ENCODE measurements at places on chromosomes 12 and 14. TPM values are rescaled to one million over a fixed set of nuclear protein-coding genes. Genes with fewer than 3 reads are reported as not detected.

RND1 gene
- 10.4 TPM for total RNA-seq

DNA sequence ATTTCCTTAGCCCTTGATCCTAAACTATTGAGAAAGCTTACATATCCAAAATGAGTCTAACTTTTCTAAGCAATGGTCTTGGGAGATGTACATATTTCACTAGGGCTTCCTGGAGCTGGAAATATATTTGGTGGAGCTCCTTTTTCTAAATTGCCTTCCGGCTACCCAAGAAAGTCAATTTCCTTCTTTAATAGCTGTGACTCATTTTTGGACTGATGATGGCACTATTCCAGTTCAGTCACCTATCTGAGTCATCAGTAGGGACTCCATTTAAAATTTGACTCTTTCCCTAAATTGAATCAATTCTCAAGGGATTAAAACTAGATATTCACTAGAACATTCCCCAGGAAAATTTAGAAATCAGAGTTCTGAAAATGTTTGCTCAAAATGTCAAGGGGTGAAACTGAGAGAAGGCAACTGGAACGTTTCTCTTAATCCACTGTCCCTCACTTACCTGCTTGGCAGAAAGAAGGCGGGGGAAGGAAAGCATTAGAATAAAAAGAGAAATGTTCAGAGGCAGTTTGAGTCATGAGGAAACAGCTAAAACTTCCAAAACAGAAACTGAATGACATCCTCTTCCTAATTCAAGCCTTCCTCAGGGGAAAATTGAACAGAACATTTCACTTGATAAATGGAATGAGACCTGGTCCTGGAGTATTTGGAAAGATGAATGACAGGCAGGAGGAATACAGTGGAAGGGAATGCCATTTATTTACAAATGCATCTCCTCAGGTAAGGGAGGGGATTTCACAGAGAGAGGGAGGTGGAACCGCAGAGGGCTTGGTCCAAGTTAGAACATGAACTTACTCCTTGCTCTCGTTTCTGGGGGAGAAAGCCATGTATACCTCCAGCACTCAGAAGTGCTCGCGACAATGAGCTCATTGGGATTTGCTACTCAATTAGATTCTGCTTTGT, 91.2 kb downstream of the RGS6 start:
- peak; percentile 15 for DNase-seq

DNA sequence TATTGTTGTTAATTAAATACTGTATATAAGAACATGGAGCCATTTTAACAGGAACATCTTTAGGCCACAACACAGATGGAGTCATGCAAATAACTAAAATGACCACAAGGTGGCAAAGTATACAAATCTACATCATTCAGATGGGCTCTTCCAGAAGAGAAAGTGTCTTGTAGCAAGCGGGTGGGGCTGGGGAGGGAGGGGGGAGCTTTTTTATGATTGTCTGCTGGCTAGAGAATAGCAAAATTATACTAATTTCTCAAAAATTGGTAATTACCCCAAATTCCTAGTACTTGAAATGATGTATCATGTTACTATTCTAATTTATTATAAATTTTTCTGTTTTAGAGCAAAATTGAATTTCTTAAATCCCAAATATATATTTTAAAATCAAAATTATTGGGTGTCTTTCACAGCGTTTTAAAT, 378.7 kb downstream of the PRKD1 start:
- DNase-seq: peak; percentile 76

GRCh38 chr14:30115756-30116155, 188.1 kb upstream of the PRKD1 start:
- DNase-seq: peak; percentile 63

GRCh38 chr12:66351301-66351700, 49.0 kb downstream of the HELB start:
- no peak for DNase-seq

DNA sequence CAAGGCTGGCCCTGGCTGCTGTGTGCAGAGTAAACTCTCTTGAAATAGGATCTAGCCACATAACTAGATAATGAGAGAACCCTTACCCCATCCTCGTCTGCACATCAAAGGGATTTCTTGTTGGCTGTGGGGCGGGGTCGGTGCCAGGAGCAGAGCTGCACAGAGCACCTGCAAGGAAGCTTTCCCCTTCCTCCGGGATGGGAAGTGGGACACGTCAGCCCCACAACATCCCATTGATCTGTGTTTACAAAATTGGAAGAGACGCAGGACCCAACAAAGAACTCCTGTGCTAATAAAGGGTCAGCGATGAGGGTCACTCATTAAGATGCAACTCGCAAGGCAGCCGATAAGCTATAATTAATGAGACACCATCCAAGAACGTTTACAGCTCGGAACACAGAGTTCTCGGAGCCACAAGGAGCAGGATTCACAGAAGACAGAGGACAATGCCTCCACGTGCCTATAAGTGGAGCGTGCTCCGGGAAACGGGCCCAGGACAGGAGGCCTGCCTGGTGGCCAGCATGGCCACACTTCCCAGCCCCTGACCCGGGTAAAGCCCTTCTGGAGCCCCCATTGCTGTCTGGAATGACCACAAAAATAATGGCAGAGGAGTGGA, 171.5 kb downstream of the SLC15A4 start:
- DNase-seq: no peak

ACOT6 gene
- total RNA-seq: not detected

HOXC12 gene
- total RNA-seq: not detected

ZDHHC22 gene
- 29.3 TPM for total RNA-seq

- no peak for DNase-seq
These were observed 4.6 kb downstream of the BEGAIN start for GRCh38 chr14:100582496-100583165.

GRCh38 chr12:62351326-62351725, 91.1 kb downstream of the USP15 start:
- DNase-seq: no peak

DNA sequence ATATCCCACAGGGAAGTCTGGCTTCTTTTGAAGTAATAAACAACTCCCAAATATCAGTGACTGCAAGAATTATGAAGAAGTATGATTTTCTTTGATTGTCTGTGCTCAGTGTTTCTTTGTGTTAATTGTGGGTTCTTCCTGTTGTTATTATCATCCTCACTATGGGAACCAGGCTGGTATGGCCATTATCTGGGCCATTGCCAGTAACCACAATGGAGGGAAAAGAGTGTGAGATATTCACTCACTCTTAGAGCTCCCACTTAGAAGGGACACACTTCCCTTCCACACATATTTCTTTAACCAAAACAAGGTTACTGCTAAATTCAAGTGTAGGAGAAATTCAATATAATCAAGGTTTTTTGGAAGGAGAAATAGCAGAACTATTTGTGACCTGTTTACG, 503.7 kb downstream of the SLC6A15 start:
- no peak for DNase-seq

DNA sequence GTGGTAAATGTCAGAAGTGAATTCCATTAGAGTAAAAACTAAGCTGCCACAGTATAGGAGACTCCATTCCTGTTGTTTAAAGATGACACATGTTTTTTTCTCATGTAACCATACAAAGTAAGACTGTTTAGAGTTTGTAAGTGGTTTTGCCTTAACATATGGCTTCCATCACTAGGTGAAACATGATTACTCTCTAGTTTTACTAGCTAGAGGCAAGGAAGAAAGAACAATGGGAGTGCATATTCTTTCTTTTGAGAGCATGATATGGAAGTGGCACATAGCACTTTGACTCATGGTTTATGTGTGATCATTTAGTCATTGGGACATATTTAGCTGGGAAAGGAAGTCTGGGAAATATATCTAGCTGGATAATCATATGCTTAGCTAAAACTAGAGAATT, 7.7 kb downstream of the ATF7IP start:
- no peak for DNase-seq

- peak; percentile 40 for DNase-seq
These were observed 62.2 kb upstream of the LMO3 start for GRCh38 chr12:16668198-16668597.

PRKAB1 gene
- total RNA-seq: 31.0 TPM

BICDL1 gene
- total RNA-seq: 30.3 TPM

DNA sequence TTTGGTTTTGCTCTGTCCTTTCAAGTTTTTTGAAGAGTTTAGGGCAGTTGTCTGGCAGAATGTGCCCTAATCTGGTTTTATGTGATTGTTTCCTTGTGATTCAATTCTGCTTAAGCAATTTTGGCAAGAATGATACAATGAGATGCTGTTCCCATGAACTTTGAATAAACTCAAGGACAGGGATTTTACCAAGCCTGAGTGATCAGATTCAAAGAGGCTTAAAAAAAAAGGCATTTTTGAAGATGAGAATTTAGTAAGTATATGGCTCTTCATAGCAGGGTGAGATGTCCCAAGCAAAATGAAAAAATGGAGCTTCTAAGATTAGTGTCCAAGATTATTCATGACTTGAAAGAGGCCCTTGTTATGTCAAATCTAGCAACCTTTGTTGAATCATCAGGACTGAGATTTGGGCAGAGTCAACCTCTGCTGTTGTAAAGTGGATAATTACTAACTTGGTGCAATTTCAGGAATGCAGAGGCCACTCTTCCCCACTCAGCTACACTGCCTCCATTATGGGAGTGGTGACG, 180.6 kb upstream of the NUDT4 start:
- no peak for DNase-seq

- no peak for DNase-seq
These were observed 14.3 kb downstream of the DHRS2 start for GRCh38 chr14:23650506-23650905.

- DNase-seq: no peak
These were observed 49.1 kb upstream of the PTPRB start for GRCh38 chr12:70686299-70686698.

DNA sequence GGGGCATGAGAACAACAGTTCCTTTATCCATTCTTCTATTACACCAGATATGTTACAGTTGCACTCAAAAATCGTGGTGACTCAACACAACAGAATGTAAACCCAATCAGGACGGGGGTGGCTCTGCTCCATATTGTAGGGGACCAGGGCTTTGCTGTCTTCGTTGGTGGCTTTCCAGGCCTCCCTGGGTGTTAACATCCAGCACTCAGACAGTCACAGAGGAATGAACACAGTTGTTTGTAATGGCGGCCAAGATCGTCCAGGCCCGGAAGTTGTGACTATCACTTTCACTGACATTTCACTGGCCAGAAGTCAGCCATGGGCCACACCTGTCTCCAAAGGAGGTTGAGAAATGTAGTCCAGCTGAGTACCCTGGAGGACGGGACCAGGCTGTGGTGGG, 204.1 kb downstream of the CACNA1C start:
- no peak for DNase-seq

EFS gene
- total RNA-seq: 18.9 TPM

ANKRD33 gene
- 1.7 TPM for total RNA-seq

WIF1 gene
- total RNA-seq: 3.1 TPM

SIX4 gene
- 50.2 TPM for total RNA-seq

RHOJ gene
- total RNA-seq: not detected

GRCh38 chr12:5078423-5078822, 34.7 kb downstream of the KCNA5 start:
- no peak for DNase-seq

DNA sequence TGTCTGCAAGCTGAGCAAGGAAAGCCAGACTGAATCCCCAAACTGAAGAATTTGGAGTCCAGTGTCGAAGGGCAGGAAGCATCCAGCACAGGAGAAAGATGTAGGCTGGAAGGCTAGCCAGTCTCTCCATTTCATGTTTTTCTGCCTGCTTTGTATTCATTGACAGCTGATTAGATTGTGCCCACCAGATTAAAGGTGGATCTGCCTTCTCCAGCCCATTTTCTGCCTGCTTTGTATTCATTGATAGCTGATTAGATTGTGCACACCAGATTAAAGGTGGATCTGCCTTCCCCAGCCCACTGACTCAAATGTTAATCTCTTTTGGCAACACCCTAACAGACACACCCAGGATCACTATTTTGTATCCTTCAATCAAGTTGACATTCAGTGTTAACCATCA, 85.3 kb downstream of the PLBD1 start:
- DNase-seq: no peak

CCDC197 gene
- total RNA-seq: not detected

DNA sequence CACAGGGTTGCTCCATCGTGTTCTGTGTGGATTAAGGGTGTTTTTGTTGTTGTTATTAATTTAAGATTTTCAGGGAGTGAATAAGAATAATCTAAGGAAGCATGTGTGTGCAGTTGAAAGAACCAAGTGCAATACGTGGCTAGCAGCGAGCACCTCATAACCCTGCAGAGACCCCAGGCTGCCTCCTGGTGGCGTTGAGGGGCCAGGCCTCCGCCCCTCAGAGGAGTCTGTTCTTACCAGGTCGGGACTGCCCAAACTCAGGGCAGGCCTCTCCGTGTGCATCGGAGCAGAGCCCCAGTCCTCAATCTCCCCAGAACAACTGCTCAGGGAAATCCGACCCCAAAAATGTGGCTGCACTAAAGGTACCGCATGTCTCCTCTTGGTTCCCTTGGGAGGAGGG, 36.8 kb downstream of the IL31 start:
- DNase-seq: peak; percentile 83

- peak; percentile 65 for DNase-seq
These were observed 2.4 kb downstream of the PRKD1 start for GRCh38 chr14:29925101-29925722.

- no peak for DNase-seq
These were observed 400.4 kb downstream of the PRKD1 start for GRCh38 chr14:29527286-29527685.

CD163 gene
- total RNA-seq: 0.04 TPM

C14orf39 gene
- total RNA-seq: 0.28 TPM

CLEC4E gene
- total RNA-seq: not detected

LGR5 gene
- total RNA-seq: 0.66 TPM

OR4K15 gene
- total RNA-seq: not detected

- no peak for DNase-seq
These were observed 24.2 kb downstream of the CHST11 start for GRCh38 chr12:104480826-104481440.

DNA sequence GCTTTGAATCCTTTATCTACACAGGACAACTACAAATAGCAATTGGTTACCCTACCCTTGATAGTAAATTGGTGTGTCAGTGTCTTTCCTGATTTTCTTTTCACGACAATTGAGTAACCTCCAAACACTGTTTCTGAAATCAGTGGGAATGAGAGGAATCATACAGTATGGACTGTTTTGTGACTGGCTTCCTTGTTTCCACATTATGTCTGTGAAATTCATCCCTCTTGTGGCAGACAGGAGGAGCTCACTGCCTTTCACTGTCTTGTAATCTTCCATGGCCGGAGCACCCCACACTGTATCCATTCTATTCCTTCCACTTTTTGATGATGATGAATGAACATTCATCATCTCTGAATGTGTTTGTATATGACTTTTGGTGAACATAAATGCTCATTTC, 164.0 kb upstream of the PZP start:
- DNase-seq: peak; percentile 47

GRCh38 chr14:103552846-103553210, 9.6 kb downstream of the BAG5 start:
- DNase-seq: no peak

All from GM23338 (cell line).